ENCODE measurements at places on chromosomes 5 and 9.

- no peak for DNase-seq
Observed at GRCh38 chr9:8189881-8190280, 390.3 kb upstream of the DMAC1 start.

DNA sequence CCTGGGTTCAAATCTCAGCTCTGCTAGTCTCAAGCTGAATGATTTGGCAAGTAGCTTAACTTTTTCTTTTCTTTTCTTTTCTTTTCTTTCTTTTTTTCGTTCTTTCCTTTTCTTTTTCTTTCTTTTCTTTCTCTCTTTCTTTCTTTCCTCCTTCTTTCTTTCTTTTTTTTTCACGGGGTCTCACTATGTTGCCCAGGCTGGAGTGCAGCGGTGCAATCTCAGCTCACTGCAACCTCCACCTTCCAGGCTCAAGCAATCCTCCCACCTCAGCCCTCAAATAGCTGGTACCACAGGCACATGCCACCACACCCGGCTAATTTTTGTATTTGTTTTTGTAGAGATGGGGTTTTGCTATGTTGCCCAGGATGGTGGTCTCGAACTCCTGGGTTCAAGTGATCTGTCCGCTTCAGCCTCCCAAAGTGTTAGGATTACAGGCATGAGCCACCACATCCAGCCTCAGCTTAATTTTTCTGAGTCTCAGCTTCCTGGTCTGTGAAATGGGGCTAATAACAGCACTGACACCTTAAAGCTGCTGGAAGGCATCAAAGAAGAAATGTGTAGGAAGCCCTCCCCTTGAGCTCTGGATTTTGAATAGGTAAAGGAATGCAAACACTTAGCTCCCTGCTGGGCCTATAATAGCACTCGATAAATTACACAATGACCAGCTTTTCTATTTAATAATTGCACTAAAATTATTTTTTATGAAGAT, 17.5 kb upstream of the PPARGC1B start:
- no peak for DNase-seq

GRCh38 chr5:180823346-180823745, 20.7 kb upstream of the MGAT1 start:
- DNase-seq, result no peak

DNA sequence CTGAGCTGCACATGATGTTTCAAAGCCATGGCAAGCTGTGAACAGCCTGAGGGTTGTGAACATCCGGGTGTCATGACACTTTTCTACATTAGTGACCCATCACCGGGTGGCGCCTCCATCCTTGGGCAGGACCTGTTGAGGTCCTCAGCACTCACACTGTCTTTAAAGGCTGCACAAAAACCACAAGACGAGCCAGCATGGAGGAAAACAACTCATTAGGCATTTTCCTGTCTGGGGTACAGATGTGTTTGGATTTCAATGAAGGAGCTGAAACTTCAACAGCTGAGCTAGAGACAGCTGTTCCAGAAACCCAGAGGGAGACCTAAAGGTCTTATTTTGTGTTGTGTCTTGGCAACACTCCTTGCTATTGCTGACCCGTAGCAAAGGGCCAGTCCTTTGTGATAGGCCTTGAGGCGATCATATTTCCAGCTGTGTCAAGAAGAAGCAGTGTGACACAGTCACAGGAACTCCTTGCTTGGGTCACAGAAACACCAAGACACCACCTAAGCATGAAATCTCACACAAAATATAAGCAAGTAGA, 151.8 kb upstream of the VLDLR start:
- DNase-seq, result no peak

DNA sequence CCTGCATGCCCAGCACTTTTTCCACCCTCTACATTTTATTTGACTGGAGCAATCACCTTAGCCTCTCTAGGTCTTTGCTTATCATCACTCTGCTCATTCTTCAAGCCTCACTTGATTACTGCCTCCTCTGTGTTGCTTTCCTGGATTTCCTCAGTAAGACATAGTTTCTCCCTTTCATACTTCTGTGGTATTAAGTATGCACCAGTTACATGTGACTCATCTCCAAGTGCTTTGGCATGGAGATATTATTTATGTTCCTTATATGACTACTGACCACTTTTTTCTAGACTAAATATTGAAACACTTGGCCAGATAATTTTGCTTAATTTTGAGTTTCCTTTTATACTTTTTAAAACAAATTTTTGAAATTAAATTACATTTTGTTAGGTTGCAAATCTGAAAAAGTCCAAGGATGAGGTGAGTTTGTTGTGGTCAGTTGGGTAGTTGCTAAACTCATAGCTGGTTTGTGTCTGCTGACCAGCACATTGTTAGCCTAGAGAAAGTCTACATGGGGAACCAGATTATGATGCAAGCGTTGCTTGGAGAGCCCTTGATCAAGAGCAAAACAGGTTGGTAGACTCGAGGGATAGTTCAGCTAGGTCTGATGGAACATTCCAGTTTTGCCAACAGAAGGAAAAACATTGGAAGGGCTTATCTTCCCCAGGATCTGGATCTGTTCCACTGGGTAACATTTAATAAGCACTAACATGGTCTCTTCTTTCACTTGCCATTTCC, 140.2 kb downstream of the TMC1 start:
- DNase-seq, result no peak

GRCh38 chr9:34594177-34594576, 4.7 kb upstream of the CNTFR start:
- no peak for DNase-seq

GRCh38 chr5:75042522-75042921, 9.8 kb downstream of the GCNT4 start:
- DNase-seq, result no peak

DNA sequence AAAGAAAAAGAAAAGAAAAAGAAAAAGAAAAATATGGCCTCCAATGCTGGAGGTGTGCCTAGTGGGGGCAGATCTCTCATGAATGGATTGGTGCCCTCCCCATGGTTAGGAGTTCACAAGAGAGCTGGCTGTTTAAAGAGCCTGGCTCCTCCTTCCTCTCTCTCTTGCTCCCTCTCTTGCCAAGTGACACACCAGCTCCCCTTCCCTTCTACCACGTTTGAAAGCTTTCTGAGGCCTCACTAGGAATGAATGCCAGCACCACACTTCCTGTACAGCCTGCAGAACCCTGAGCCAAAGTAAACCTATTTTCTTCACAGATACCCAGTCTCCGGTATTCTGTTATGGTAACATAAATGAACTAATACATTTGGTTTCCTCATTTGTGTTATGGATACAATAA, 14.4 kb upstream of the GALNT10 start:
- DNase-seq, result no peak

- DNase-seq, result peak; percentile 63
Observed at GRCh38 chr9:131678499-131679111, 61.3 kb downstream of the RAPGEF1 start.

GRCh38 chr5:37836235-37836591, 3.6 kb downstream of the GDNF start:
- no peak for DNase-seq

- no peak for DNase-seq
Observed at GRCh38 chr5:89994266-89994665, 415.3 kb downstream of the CETN3 start.

- no peak for DNase-seq
Observed at GRCh38 chr9:123276551-123276950, 8.2 kb upstream of the STRBP start.

DNA sequence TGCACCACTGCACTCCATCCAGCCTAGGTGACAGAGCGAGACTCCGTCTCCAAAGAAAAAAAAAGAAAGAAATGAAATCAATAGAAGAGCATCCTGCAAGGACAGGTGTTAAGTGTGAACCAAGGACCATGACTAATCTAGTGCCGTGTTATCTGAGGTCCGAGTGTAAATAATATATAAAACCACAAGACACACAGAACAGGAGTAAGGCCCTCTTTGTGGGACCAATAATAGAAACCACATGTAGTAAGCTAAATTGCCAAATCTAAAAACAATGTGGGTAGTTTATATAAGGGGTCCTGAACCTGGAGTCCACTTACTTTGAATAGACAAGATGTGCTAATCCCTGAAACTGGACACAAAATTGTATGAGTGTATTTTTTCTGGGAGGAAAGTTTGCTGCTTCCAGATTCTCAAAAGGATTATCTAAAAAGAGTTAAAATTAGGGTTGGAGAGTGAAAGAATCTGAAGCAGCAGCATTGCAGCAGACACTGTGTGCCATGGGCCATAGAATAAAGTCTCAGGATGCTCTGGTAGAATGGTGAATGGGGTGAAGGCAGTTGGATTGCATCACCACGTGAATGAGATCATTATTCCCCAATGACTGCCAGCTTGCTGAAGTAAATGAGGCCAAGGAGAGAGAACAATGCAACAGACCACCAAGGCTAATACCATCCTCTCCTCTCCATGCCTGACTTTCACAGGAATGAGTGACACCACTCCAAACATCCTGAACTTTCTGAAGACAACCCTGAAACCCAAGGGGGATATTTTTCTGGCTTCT, 222.7 kb downstream of the DCP2 start:
- DNase-seq, result no peak

GRCh38 chr5:124157320-124157719, 589.1 kb downstream of the ZNF608 start:
- DNase-seq, result no peak

- DNase-seq, result no peak
Observed at GRCh38 chr5:27087747-27088146, 49.4 kb upstream of the CDH9 start.

DNA sequence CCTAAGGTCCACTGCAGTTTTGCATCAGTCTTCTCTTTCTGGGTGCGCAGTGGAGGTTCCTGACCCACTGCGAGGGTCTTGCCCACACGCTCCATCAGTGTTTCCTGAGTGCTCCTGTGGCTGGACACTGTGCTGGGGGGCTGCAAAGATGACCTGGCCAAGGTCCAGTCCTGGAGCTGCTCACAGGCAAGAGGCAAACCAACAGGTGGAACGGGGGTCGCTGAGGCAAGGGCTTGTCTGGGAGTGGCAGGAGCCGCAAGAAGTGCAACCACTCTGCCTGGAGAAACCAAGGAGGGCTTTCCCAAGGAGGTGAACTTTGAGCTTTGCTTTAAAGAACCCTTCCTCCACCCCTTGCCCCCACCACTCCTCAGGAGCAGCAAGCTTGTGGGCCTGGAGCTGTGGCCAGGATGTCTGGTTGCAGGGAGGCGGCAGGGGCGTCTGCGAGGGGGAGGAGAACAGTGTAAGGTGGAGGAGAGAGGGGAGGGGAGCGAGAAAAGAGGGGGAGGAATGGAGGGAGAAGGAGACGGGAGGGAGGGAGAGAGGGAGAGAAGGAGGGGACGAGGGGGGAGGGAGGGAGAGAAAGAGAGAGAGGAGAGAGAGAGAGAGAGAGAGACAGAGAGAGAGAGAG, 444 bp upstream of the CPLX2 start:
- DNase-seq, result no peak

DNA sequence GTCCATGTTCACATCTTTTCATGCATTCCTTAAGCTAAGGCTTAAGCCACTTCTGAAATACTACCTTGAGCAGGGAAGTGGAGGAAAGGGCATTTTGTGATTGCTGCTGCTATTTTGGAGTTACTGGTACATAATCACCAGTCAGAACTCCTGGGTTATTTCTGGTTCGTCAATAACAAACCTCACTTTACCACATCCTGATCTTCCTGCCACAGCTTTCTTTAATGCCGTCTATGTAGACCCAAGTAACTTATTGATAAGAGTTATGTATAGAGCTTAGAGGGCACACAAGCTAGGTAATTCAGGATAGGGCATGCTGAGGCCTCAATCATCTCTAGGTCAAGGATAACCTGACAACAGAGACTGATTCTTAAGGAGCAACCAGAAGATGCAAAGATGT, 120.7 kb downstream of the DOCK8 start:
- no peak for DNase-seq

GRCh38 chr5:19555876-19556275, 432.1 kb downstream of the CDH18 start:
- DNase-seq, result no peak

DNA sequence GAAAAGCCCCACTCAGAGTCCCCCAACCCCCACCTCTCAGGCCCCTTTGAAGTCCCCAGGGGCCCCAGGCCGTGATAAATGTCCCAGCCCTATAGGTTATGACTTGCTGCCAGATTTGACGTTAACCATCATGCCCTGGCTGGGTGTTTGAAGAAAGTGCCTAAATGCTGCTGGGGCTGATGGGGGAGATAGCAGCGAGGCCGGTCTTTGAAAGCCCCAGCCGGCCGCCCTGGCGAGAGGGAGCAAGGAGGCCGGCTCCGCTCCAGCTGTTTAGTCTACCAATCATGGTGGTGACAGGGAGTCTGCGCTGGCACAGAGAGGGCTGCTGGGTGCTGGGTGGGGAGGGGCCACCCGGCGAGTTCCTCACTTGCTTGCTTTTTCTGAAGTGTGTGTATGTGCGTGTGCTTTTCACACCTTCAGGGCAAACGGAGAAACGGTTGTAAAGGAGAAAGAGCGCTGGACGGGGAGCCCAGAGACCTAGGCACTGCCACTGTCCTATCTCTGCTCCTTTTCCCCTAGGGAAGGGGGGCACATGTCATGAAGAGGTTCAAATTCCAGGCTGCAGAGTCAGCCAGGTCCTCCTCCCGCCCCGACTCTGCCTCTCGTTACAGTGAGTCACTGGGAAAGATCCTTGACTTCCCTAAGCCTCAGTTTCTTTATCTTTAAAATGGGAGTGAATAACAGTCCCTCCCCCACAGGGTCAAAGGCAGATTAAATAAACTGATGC, 126.1 kb upstream of the HAND1 start:
- DNase-seq, result no peak

GRCh38 chr5:147437161-147437596, 72.7 kb downstream of the DPYSL3 start:
- DNase-seq, result no peak

- peak; percentile 49 for DNase-seq
Observed at GRCh38 chr5:119315516-119315949, 40.3 kb upstream of the TNFAIP8 start.

- no peak for DNase-seq
Observed at GRCh38 chr5:167861129-167861927, 430.1 kb upstream of the WWC1 start.

DNA sequence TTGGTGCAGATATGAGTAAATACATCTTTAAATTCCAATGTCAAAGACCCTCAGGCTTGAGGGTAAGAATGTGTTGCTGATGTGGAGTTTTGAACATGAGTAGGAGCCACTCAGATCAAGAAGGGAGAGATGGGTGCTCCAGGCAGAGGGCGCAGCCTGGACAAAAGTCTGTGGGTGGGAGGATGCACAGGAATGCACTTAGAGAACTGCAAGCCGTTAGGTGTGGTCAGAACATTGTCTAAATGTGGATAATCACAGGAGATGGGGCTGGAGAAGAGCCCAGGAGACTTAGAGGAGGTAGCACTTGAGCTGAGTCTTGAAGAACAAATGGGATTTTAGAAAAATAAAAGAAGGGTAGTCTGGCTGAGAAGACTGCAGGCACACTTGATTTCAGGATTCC, 255.5 kb downstream of the PAPPA start:
- no peak for DNase-seq

DNA sequence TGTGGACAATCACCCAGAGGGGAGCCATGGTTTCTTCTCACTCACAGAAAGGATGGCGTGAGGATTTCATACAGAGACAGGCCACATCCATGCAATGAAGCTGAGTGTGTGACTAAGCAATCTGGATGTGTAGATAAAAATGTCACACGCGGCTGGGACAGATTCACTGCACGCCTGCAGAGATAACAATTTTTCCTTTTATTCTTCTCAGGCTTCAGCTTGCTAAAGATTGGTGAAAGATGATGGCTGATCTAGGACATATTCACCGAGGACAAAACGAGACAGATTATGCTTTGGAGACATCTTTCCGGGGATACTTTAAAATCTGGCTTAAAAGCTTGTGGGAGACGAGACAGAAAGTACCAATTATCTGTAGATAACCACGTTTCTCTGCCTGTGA, 313.9 kb upstream of the TRPC7 start:
- DNase-seq, result no peak

GRCh38 chr9:3331801-3332200, 194.0 kb downstream of the RFX3 start:
- no peak for DNase-seq

All from GM18507 (cell line).